ENCODE measurements at places on chromosomes 6 and 20. TPM values are rescaled to one million over a fixed set of nuclear protein-coding genes. Genes with fewer than 3 reads are reported as not detected.

DNA sequence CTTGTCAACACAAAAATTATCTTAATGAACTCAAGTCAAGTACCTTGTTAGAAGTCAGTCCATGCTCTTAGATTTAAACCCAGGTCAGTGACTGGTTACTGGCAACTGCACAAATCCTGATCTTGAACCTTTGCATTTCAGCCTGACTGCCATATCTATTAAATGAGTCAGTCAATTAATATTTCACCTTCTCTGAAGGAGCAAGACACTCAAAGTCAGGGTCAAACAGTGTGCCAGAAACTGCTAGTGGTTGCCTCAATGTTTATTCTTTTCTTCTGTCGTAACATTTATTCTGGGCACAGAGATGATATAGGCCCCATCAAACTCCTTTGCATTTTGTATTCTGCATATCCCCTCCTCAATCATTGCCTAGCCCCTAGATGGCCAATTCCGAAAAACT lies 193.9 kb upstream of the MOCS1 start:
- no peak for DNase-seq

DNA sequence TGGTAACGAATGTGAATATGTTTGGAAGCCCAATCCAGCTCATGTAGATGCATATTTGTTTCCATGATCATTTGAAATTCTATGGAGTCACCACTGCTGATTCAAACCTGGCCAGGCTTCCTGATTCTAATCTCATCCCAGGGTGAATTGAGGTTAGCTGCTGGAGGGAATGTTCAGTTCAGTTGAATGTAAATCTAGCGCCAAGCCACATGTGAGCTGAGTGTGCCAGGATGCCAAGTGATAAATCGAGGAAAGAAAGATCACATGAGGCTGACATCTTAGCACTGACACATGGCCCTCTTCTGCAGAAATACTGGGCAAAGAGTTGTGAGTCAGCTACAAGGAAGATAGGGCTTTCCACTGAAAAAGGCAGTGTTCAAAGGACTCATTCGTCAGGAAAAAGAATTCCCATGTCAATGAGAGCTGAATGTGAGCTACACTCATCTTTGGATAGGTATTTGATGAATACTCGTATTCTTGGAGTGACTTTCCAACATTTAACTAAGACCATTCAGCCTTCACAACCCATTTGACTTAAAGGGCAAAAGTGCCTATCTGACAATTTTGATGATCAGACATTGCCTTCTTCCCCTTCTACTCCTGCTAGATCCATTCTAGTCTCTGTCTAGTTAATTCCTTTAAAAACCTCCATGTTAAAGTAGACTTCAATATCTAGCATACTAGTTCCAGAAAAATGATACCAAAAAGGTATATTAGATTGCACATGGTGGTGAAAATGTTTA lies 172.1 kb downstream of the MTFR2 start:
- no peak for DNase-seq

- no peak for DNase-seq
These were observed 69.7 kb downstream of the ECT2L start for GRCh38 chr6:138865480-138866109.

- no peak for DNase-seq
These were observed 6.4 kb upstream of the MTRES1 start for GRCh38 chr6:107021446-107022185.

- peak; percentile 78 for DNase-seq
These were observed 32.1 kb downstream of the SUMO4 start for GRCh38 chr6:149431905-149432775.

DNA sequence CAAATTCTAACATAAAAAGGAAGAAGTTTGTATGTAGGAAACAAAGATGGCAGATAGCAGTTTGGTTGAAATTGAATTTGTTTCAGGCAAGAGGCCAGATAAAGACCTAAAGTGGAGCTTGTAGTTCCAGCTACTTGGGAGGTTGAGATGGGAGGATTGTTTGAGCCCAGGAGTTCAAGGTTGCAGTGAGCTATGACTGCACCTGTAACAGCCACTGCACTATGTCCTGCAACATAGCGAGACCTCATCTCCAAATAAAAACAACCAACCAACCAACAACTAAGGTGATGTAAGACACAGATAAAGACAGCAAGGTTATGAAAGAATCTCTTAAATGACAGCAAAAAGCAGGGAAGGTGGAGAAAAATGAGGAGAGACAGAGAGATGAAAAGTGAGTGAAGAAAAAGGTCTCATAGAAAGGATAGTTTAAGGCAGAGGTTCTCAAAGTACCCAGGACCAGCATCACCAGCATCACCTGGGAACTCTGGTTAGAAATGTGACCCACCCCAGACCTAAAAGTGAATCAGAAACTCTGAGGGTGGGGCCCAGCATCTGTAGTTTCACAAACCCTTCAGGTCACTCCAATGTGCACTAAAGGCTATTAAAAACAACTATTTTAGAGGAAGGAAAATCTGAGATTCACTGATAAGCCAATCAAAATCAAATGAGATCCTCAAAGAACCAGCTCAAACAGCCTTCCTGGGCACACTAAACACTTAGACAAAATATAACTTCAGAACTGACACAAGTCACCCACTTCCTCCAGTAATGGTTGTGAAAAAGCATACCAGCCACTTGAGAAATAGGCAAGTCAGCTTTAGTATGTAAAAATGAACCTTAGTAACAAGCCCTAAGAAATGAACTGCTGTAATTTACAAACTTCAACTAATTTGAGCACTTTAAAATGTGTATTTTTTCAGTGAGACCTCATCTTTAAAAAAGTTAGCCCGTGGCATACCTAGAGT lies 57.6 kb downstream of the FAM184A start:
- no peak for DNase-seq

Gene JPH2
- 2.1 TPM for polyA plus RNA-seq

Gene EEF1A2
- polyA plus RNA-seq, result 1.0 TPM

Gene C6orf15
- not detected for polyA plus RNA-seq

Gene ANKRD66
- not detected for polyA plus RNA-seq

Measured in right renal pelvis (tissue), 4 donors.